Suppressor macrophage (primary cell): ENCODE measurements at places on chromosomes 2 and 18.

GRCh38 chr2:8382485-8382884, 299.4 kb upstream of the ID2 start:
- no peak for DNase-seq

- DNase-seq, result no peak
Observed at GRCh38 chr2:20758997-20759396, 63.9 kb downstream of the LDAH start.

- DNase-seq, result no peak
Observed at GRCh38 chr2:102599486-102599885, 19.9 kb upstream of the SLC9A2 start.

DNA sequence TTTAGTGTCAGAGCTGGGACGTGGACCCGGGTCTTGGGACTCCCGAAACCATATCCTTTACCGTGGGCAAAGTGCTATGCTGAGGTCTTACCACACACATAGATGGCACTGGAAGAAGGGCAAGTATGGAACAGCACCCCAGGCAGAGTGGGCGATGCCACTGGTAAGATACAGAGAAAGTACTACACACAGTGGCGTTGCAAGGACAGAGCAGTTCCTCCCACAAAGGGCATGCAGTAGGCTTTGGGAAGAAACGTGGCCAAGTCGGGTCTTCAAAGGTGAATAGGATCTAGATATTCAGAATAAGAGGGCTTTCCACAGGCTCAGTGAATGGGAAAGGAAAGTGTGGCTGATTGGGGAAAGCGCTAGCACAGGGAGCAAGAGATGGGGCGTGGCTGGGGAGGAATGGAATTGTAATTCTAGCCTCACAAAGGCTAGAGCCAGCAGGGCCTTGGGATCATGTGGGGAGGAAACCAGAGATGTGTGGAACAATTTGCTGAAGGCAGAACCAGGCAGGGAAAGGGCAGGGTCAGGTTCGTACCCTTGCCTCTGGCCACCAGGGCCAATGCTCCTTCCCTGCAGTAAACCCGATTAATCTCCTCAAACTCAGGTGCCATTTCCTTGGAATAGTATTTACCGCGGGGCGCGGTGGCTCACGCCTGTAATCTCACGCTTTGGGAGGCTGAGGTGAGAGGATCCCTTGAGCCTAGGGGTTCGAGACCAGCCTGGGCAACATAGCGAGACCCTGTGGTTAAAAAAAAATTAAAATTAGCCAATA, 36.0 kb downstream of the PCBP1 start:
- no peak for DNase-seq

- DNase-seq, result no peak
Observed at GRCh38 chr18:24990671-24991134, 361.3 kb downstream of the ZNF521 start.

GRCh38 chr2:71934595-71935261, 212.9 kb downstream of the CYP26B1 start:
- no peak for DNase-seq

GRCh38 chr18:48036641-48037421, 106.4 kb upstream of the SMAD2 start:
- no peak for DNase-seq

- DNase-seq, result no peak
Observed at GRCh38 chr2:129462967-129463366, 516.5 kb upstream of the RAB6C start.

- DNase-seq, result peak; percentile 37
Observed at GRCh38 chr18:9918016-9918680, 4.3 kb downstream of the VAPA start.

GRCh38 chr2:156826341-156826933, 390.3 kb downstream of the GPD2 start:
- no peak for DNase-seq

- DNase-seq, result no peak
Observed at GRCh38 chr2:105862843-105863242, 118.1 kb downstream of the NCK2 start.
